ENCODE measurements at places on chromosomes 2 and 18.
A peak's percentile ranks its signal among the peaks of the same experiment; 100 is the strongest.

- DNase-seq, result no peak
These were observed 584.3 kb upstream of the PIK3C3 start for GRCh38 chr18:41370740-41371139.

DNA sequence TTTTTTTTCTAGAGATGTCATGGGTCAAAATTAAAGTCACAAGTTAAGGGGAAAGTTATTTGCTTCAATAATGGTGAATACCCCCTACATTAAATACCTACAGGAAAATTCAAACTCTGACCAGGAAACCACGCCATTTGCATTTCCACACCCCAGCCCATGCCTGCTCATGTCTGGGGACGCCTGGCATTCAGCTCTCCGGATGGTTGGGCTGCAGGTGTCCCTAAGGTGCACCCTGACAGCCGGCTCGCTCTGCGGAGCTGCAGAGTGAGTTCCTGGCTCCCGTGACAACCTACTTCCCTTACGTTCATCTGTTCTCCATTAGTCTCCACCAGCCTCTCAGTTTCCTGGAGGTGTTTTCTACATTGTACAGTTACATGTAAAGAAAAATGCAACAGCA is 122.7 kb upstream of the RIOK3 start:
- no peak for DNase-seq

- DNase-seq, result no peak
These were observed 13.7 kb downstream of the GCG start for GRCh38 chr2:162138310-162138709.

GRCh38 chr2:70132244-70133126 is 45.2 kb downstream of the PCBP1 start:
- DNase-seq, result peak; percentile 63

DNA sequence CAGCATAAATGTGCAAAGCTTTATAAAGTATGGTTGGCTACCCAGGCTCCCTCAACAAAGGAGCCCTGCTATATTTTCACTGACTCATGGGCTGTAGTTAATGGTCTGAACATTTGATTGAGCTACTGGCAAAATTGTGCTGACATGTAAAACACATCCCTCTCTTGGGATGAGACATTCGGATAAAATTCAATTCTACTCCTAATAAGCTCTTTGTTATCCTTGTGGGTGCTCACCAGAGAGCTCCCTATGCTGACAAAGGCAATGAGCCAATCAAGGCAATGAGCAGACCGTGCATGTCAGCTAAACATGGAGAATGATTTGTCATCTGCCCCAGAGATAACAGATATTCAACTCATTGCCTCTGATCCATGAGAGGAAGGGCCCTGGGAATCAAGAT is 27.7 kb downstream of the SERPINB8 start:
- no peak for DNase-seq

DNA sequence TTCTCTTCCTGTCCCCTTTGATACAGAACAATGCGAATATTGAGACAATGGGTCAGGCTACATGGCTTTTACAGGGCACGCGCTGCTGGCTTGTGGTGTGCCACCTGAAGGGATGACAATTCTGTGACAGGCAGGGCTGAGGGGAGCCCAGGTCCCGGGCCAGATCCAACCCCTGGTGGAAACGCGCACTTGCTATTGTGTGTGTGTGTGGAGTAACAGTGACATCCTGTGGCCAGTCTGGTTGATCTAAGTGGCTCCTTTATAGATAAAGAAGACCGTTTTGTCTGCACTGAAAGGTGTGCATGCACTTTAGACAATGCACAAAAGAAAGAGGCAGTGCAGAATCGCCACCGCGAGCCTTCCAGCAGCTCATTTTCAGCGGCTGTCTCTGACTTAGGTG is 273.6 kb downstream of the HRH4 start:
- peak; percentile 52 for DNase-seq

DNA sequence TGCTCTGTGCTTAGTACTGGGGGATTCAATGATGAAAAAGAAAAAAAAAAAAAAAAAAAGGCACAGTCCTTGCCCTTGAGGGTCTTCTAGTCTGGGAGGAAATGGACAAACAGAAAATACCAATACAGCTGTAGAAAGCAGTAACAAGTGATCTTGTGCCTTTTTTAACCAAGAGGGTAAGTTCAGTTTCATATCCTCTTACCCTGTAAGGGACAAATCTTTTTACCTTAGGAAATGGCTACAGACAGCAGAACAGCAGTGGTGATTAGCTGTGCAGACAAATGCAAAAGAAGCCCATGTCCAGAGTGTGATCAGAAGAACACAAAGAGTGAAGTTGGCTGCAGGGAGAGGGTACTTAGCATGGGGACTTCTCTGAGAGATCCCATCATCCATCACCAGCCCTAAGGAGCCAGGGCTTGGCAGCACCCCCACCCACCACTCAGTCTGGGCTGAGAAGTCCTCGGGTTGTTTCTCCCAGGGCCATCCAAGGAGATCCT is 102.9 kb downstream of the ALPK2 start:
- DNase-seq, result no peak

DNA sequence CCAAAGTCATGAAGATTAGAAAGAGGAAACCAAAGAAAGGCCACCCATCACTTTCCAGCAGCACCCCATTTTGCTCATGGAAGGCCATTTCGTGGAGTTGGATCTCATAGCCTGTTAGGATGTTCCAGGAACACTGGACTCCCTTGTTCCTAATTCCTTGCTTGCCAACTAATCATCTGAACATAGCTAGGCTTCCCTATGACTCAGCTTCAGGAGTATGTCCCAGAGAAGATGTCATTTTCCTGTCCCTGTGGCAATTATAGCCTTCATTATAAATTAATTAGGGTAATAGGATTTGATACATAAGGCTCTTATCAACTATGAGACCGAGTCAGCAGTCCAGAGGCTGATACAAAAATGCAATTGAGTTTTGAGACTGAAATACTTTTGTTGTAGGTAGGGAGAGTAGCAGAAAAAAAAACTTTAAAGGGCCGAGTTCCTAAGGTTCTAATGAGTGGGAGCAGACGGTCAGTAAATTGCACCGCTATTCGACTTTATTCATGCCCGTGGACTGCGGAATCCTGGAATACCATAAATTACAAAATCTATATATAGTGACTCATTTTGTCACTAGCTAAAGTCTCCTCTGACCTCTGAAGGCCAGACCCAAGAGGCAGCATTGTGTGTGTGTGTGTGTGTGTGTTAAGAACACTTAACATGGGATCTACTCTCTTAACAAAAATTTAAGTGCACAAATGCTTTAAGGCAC is 311.8 kb downstream of the FBXO15 start:
- DNase-seq, result no peak

DNA sequence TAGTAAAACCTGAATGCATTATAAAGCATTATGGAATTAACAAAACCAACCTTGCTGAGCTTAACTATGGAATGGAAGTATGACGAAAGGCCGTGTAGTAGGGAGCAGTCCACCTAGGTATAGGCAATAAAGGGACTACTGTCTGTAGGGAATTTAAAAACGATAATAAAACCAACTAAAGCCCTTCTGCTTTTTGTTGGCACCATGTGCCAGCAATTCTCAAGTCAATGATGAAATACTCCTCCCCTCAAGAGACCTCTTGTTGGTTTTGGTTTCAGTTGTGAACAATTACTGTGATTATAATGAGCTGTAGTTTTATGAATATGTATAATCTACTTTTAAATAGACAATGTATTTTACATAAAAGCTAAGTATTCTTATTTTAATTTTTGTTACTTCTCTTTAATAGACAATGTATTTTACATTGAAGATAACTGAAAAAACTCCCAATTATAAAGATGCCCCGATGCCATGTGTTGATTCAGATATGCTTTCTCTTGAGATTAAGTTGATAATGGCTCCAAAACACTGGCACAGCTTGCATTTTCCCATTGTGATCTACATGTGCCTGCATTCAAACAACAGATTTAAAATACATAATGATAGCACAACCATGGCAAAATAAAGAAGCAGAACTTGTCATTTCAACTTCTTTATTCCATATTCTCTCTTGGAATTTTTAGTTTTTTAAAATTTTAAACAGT is 55.5 kb upstream of the ZDBF2 start:
- DNase-seq, result no peak

DNA sequence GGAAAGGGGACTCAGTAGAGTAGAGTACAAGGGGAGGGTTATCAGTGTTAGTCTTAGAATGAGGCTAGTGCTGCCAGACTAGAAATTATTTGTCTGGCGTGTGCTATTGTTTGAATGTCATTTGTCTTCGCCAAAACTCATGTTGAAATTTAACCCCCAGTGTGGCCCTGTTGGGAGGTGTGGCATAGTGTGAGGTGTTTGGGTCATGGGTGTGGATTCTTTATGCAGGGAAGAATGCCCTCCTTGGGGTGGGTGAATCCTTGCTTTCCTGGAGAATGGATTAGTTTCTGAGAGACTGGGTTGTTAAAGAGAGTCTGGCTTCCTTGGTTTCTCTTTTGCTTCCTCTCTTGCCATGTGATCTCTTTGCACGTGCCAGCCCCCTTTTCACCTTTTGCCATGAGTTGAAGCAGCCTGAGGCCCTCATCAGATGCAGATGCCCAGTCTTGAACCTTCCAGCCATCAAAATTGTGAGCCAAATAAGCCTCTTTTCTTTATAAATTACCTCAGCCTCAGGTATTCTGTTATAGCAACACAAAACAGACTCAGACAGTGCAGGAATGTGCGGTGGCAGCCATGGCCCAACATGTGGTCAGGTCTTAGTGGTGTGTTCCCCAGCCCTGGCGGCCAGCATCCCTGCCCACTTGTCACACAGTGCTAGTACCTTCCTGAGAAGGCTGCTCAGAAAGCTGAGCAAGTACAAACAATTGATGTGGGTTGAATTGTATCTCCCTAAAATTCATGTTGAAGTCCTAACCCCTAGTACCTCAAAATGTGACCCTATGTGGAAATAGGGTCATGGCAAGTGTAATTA is 48.4 kb upstream of the NAB1 start:
- no peak for DNase-seq

GRCh38 chr2:158045362-158045761 is 56.3 kb upstream of the UPP2 start:
- DNase-seq, result no peak
